ENCODE measurements at places on chromosomes 7 and 10.

- no peak for DNase-seq
Measured at GRCh38 chr10:551373-552252, 137.9 kb downstream of the DIP2C start.

GRCh38 chr7:29598137-29598536, 34.5 kb downstream of the PRR15 start:
- no peak for DNase-seq

DNA sequence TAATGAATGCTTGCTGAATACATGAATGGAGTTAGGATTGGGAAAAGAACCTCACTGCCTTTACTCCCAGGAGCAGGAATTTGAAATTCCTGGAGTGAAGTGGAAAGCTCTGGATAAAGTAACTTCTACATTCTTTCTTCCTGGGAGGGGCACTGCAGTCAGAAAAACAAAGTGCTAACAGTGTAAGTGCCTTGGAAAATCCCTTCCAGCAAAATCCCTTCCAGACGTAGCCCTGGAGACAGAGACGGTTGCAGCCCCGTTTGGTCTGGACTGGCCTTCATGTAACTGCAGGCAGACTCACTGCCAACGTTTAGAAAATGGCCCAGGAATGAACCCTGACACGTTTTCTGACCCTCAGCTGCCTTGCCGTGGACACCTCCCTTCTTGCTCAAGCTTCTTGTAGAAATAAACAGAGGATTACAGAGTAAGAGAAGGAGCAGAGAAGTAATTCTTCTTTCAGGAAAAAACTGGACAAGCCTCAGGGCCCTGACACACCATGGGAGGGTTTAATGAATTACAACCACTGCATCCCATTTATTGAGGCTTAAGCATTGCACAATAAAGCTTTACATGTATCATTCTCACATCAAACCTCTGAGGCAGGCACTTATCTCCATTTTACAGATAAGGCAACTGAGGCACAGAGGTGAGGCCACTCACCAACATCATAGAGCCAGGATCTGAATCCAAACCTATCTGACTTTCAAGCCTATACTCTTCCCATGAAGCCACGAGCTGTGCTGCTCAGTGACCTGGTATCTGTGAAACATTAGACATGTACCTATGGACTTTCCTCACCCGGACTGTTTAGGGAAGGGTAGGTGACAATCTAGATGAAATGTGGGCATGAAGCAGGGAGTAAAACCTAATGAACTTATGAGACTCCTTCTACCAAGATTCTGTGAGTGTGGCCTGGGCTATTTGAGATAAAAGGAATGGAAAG, 7.8 kb downstream of the ITPRIP start:
- peak; percentile 44 for DNase-seq

GRCh38 chr7:50552921-50553320, 12.3 kb downstream of the DDC start:
- no peak for DNase-seq

GRCh38 chr7:43303740-43304241, 191.3 kb downstream of the HECW1 start:
- DNase-seq, result no peak

DNA sequence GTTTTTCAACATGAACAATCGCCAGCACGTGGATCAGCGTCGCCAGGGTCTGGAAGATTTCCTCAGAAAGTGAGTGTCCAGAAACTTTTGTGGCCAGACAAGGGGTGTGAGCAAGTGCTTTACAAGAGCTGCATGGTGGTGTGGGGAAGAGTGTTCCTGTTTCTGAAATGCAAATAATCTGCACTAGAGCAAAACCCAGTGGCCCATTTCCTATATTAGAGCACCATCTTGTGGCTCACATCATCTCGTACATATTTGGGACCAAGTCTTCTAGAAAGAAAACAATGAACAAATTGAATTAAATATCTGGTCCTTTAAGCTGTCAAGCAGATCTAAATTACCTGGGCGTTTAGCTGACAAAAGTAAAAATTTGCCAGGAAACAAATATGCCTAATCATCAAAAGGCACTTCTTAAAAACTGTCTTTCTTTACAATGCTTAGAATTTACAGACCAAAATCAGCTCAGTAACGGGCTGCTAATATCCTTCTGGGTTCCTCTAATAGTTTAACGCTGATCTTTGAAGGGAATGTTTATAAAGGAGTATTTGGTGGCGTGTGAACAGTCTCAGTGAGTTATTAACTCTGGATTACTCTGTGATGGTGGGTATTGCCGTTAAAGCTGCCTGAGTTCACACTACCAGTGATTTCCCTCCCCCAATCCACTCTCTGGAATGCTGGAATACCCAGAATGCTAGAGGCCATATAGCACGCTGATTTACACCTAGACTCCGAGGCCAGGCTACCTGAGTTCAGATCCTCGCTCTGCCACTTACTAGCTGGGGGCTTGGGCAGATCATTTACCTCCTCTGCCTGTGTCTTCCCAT, 73.6 kb downstream of the SNX10 start:
- peak; percentile 85 for DNase-seq

DNA sequence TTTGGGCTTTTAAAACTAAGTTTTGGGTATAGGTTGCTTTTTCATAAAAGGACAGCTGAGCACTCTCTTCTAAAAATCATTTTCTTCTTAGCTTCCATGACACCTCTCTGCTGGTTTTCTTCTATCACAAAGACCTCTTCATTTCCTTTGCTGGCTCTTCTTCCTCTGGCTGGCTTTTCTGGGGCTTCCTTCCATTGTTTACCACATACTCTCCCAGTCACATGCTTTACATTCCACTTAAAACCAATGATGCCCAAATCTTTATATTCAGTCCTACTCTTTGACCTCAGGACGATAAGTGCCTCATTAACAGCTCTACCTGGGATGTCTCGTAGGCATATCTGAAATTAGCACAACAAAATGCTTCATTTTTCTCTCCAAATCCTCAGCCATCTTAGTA, 26.8 kb downstream of the FAM133B start:
- no peak for DNase-seq

- DNase-seq, result peak; percentile 61
Measured at GRCh38 chr7:75054744-75055143, 18.9 kb downstream of the RCC1L start.

GRCh38 chr10:36676756-36677430, 448.5 kb upstream of the ANKRD30A start:
- no peak for DNase-seq

- DNase-seq, result no peak
Measured at GRCh38 chr10:121614613-121615434, 16.6 kb upstream of the FGFR2 start.

- DNase-seq, result peak; percentile 82
Measured at GRCh38 chr10:91635401-91636400, 2.8 kb upstream of the PPP1R3C start.

- no peak for DNase-seq
Measured at GRCh38 chr10:59245686-59246085, 69.2 kb downstream of the PHYHIPL start.

- DNase-seq, result peak; percentile 20
Measured at GRCh38 chr7:44386139-44386913, 60.9 kb upstream of the CAMK2B start.

GRCh38 chr7:147405621-147406020, 1184.9 kb upstream of the C7orf33 start:
- no peak for DNase-seq

GRCh38 chr7:151374726-151375125, 33.1 kb downstream of the NUB1 start:
- DNase-seq, result no peak

DNA sequence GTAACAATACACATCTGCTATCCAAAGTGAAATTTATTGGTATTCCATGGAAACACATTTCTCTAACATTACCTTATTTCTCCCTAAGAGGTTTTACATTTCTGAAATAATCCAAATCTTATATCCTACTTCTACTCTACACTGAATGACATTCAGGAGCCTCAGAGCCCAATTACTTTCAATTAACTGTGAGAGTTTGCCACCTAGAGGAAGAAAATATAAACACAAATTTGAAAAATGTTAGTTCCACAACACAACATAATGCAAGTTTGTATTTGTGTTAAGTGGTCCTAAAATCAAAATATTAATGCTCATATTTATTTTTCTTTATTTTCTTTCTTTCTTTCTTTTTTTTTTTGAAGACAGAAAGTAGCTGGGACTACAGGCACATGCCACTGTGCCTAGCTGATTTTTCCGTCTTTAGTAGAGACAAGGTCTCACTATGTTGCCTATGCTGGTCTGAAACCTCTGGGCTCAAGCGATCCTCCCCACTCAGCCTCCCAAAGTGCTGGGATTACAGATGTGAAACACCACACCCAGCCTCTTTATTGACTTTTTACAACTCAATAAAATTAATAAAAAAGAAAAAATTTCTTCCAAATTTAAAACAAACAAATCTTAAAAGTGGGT, 46.0 kb downstream of the ATAD1 start:
- DNase-seq, result peak; percentile 17

DNA sequence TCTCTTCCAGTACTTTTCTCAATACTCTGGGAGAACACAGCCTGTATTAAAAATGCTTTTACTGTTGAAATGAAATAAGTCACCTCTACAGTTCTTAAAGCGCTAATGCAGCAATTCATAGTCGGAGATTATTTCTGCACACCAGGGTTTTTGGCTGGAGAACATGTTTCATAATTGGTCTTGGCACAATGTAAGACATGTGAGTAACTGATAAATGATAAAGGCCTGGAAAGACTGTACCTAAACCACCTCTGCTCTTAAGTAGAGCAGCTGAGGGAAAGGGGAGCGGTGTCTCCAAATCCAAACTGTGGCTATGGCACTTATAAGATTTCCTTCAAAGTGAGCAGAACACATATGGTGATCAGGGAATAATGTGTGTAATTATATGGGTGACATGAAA, 390.3 kb upstream of the MBL2 start:
- no peak for DNase-seq

DNA sequence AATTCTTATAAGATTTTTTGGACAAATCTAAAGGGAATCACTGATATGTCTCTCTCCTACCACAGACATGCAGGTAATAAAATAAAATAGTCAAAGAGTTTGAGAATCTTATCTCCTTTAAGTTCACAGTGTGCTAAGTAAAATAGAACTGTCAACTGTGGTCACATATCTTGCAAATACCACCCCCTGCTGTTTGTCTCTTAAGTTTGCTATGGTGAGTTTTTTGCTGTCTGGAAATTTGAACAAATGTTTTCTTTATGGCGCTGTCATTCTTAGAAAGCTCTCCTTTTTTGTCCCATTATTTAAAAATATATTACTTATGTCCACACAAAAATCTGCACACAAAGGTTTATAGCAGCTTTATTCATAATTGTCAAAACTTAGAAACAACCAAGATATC, 19.6 kb downstream of the GIMAP5 start:
- DNase-seq, result peak; percentile 20

DNA sequence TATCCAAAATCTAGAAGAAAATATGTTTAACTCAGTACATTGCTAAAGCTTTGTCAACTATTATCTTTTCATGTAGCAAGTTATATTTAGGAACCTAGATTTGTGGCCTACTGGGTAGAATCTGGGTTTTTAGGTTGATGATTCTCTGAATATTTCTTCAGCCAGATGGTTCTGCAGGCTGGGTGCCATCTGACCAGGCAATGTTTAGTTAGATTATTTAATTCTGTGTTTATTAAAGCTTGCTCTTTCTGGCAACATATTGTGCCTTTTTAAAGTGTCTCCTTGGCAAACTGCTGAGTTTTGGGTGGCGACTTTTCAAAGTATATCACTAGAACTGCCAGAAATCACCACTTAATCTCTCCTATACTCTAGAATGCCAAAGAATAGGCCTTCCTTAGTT, 114.1 kb downstream of the LHFPL3 start:
- DNase-seq, result no peak

DNA sequence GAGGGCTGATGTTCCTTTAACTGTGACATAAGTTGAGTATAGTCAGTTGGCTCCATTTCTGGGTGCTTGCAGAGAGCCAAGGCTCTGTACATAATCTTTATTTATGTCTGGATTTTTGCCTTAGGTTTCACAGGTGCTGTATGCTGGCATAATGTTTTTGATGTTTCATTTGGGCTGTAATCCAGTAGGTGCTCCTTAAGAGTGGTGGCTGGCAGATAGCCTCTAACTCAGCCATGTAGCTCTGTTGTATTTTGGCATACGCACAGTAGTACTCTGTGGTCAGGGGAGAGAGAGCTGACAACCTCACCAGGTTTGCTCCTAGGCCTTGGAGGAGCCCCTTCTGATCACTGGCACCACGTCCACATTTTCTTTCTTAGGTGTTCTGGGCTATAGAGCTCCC, 61.1 kb downstream of the RNF133 start:
- no peak for DNase-seq

DNA sequence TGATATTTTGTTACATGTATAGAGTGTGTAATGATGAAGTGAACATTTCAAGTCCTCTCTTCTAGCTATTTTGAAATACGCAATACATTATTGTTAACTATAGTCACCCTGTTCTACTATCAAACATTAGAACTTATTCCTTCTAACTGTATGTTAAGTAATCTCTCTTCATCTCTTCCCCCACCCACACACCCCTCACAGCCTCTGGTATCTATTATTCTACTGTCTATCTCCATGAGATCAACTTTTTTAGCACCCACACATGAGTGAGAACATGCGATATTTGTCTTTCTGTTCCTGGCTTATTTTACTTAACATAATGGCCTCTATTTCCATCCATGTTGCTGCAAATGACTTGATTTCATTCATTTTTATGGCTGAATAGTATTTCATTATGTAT, 57.7 kb upstream of the EGR2 start:
- no peak for DNase-seq

DNA sequence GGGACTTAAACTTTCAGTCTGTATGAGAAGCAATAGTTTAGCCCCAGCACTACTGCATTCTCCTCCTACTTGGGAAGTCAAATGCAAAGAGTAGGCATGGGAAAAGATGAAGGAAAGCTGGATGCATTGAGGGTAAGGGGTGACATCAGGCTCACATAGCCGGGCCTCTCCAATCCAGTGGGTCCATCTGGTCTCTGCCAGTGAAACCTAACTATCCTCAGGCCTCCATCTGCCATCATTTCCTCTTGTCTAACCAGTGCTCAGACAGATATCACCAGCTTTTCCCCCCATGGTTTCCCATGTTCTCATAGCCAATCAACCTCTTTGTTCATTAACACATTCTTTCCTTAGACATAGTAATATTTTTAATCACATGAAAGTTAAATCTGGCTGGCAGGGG, 118.3 kb downstream of the DGKI start:
- no peak for DNase-seq

GRCh38 chr10:2202401-2202800, 465.1 kb upstream of the ADARB2 start:
- no peak for DNase-seq

DNA sequence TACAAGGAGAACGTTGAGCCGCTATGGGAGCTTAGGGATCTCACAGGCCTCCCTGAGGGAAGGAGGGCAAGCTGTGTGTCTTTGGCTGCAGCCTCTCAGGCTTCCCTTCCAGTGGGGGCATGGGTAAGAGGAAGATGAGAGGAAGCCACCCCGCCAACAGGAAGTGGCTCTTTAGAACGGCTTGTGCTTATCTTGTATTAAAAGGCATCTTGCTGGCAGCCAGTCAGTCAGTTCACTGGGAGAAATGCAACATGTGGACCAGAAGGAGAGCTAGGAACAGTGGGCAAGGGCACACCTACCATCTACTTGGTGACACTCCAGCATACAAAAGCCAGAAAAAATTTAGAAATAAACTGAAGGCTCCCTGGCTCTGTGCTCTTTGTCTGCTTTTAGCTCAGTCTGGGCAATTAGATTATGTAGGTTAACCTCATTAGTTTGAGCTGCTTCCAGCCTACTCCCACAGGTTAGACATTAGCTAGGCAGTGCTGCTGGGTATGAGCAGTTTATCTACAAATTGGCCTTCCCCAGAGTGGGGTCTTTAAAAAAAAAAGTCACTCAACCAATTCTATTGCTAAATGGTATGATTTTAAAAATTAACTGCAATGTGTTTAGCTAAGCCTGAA, 595.9 kb downstream of the KCNMA1 start:
- DNase-seq, result no peak

GRCh38 chr7:63106506-63107388, 891.9 kb upstream of the ZNF722 start:
- no peak for DNase-seq

- DNase-seq, result no peak
Measured at GRCh38 chr7:81159402-81159801, 240.6 kb upstream of the SEMA3C start.

Data from midbrain (tissue), 1 donor.